ENCODE measurements at places on chromosomes 12 and 14.

GRCh38 chr14:91364524-91365270 is 52.9 kb downstream of the CCDC88C start:
- no peak for DNase-seq

- no peak for DNase-seq
These were observed 220.3 kb downstream of the NELL2 start for GRCh38 chr12:44655846-44656245.

DNA sequence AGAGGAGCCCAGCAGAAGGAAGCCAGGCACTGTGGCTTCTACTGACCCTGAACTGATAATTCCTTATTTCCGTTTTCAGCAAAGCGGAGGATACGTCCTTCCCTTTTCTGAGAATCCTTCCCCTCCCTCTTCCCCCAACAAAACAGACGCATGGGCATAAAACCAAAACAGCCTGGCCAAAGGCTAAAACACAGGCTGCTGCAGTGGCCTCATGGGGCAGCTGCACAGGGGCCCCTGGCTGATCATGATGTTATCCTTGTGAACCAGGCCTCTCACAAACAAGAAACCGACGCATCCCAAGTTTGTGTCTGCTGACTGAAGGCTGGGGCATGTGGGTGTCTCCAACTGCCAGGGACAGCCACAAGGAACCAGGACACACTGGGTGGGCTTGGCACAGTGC is 23.4 kb upstream of the STON2 start:
- DNase-seq: no peak

DNA sequence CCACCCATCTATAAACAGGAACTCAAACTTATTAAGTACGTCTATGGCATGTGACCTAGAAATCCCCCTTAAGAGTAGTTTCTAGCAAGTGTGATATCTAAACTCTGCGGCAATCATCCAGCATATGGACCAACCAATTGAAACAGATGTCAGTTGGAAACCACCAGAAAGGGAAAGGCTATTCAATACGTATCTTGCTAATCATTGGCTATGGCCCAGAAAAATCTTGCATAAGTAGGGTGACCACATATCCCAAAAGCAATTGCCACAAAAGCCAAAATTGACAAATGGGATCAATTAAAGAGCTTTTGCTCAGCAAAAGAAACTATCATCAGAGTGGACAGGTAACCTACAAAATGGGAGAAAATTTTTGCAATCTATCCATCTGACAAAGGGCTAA is 24.2 kb downstream of the SYNJ2BP start:
- no peak for DNase-seq

GRCh38 chr14:64115401-64115800 is 178.8 kb downstream of the ESR2 start:
- DNase-seq: no peak

- DNase-seq: no peak
These were observed 16.2 kb downstream of the SPIC start for GRCh38 chr12:101491329-101491728.

DNA sequence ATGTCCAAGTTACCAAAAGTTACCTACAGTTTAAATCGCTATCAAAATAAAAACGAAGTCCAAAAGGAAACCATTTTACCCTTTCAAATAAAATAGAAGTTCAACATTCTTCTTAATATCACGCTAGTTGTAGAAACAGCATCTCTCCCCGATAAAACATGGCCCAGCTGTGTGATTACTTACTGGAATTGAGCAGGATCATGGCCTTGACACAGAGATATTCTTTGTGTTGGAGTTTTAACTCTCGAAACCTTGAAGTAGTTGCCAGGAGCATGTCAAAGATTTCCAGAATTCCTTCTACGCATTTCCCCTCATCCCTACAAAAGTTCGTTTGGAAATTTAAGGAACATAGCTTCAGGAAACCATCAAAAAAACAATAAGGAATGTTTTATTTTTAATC is 44.8 kb downstream of the ESR2 start:
- no peak for DNase-seq

DNA sequence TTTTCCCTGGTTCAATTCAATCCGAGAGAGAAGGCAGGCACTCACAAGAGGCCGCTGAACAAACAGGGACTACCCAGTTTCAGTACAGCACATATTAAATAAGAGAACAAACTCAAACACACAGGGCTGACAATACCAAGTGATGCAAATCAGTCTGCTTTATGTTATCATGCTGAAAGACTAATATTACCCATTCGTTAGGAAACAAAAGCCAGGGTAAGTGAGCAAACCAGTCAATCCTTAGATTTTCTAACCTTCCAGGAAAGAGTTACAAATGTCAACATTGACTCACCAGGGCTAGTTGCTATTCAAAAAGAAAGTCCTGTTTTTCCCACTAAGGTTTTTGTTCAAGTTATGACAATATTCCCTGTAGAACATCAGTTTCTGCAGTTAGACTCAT is 246.2 kb downstream of the C12orf42 start:
- DNase-seq: no peak

DNA sequence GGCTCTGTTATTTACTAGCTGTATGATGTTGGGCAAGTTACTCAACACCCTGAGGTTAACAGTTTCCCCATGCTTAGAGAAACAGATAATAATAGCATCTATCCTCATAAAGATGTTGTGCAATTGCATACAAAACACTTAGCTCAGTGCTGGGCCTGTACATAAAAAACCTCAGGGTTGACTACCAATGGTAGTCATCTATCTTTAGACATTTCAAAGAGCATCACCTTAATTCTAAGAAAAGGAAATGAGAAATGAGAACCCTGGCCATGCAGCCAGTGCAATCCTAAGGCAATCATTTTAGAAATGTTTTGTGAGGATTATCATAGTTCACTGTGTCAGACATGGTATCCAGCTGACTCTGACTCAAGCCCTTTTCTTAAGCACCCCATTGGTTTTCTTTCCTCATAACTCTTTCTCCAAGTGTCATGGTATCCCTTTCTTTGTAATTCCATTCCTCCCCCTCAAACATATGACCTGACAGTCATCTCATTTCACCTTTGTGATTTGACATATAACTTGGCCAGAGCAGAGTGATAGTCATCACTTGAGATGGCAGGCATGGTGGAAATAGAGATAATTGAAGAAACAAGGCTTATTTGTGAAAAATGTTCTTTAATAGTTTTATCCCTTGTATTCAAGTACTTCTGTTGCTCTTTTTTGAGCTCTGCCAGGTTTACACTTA is 29.5 kb upstream of the OSBPL8 start:
- no peak for DNase-seq

DNA sequence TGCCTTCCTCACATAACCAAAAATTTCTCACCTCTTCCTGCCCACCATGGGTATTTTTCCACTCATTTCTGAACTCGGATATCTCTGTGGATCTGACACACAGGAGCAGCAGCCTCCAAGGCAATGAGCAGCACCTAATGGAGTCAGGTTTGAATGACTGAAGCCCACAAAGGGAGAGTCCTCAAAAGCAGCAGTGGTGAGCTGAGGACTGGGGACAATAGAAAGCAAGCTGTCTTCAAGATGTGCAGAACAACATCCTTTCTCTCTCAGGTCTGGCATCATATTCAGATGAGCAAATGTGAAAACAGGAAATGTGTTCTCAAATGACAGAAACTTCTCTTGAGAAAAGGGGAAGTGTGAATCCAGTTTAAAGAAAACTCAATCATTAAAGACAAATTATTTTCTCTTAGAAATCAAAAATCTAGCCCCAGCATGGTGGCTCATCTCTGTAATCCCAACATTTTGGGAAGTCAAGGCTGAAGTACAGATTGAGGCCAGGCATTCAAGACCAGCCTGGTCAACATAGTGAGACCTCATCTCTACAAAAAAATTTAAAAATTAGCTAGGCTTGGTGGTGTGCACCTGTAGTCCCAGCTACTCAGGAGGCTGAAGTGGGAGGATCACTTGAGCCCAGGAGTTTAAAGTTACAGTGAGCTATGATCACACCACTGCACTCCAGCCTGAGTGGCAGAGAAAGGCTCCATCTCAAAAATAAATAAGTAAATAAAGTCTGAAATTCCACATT is 54.2 kb downstream of the C12orf42 start:
- DNase-seq: no peak

GRCh38 chr12:95996034-95996658 is at the start of gene HAL:
HAL (minus strand) TSS chr12:95996344; CDS start chr12:95995910, 434 bp downstream.
- DNase-seq: no peak

GRCh38 chr14:77542421-77543239 is 44.0 kb upstream of the ISM2 start:
- DNase-seq: no peak

- DNase-seq: no peak
These were observed 77.2 kb downstream of the NAV3 start for GRCh38 chr12:77907936-77908335.

DNA sequence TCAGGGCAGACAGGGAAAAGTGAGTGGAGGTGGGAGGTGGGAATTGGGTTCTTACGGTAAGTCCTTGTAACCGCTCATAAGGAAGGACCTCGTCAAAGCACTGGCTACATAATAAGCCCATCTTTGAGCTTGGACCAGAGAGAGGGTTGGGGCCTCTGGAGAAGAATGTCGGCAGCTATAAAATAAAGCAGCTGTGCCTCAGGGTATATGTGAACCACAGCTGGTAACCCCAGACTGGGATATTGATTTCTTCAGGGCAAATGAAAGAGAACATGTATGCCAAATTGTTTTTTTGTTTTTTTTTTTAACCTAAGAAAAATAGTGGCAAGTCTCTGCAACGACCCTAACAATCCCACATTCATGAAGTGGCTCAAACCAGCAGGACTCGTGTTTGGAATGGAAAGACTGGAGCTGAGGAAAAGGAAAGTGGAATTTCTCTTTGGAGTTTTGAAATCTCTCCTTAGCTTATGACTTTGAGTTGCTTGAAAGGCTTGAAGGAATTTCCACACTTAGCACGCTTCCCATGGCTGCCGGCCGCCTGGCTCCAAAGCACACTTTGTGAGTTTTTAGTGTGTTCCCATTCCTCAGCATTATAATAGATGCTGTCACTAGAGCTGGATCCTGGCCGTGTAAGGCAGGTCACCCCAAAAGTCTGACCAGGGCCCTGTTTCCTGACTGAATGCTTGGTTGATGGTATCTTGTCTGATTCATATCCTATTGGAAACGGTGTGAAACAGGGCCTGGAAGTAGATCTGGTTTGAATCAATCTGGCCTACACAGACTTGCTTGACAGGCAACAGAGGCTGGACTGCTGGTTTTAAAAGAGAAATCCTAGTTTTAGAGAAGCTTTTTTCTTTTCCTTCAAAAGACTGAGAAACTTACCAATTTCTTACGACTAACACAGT is 244.7 kb downstream of the MSRB3 start:
- no peak for DNase-seq

DNA sequence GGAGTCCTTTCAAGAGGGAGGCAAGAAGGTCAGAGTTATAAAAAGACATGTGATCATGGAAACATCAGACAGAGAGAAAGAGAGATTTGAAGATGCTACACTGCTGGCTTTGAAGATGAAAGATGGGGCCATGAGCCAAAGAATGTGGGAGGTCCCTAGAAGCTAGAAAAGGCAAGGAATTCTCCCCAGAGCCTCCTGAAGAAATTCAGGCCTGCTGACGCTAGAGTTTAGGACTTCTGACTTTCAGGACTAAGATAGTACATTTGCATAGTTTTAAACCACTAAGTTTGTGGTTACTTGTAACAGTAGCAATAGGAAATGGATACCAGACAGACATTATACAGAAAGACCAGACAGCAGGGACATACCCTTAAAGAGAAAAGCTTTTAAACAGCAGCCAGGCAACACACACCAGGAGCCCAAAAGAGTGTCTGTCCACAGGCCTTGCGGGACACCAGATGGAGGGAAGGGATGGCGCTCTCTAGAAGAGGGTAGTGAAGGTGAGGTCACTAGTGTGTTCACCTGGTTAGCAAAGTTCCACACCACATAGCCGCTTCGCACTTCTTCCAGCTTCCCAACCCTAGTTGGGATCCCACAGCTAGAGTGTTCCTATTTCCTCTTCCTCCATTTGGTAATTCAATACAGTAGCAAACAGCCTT is 29.7 kb upstream of the CEBPE start:
- no peak for DNase-seq

DNA sequence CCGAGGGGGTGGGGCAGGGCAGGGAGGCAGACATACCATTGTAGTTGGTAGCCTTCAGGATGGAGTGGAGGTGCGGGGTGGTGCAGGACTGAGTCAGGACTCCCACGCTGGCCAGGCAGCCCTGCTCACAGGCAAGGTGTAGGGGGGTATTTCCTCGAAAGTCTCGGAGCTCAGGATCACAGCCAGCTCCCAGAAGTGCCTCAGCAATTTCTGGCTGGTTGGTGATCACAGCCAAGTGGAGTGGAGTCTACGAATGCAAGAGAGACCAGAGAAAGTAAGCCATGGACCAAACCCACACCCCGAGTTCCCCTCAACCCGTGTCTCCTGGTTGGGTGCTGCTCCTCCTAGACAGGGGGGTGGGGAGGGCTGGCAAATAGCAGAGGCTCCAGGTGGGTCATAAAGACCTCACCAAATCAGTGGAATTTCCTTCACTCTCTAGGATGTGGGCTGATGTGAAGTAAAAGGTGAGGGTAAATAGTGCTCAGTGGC is 1.4 kb downstream of the NFKBIA start:
- DNase-seq: no peak

GRCh38 chr14:26934151-26934550 is 336.3 kb upstream of the NOVA1 start:
- DNase-seq: no peak

DNA sequence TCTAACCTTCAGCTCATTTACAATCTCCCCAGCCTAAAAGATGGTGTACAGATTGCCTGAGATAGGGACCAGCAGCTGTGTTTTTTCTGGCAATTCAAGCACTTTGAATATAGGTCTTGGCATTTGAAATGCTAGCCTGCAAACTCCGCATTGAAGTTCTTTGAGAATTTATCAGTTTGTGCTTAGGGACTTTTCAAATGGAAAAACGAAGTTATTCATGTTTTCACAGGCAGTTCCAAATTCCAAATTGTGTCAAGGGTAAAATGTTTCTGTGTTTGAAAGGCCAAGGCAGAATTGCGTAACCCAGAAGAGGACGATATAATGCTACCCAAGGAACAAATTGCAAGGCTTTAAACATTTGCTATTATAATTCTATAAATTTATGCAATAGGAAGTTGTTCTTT is 168.9 kb upstream of the RASSF8 start:
- DNase-seq: no peak

- no peak for DNase-seq
These were observed 151.0 kb upstream of the GZMB start for GRCh38 chr14:24784981-24785380.

GRCh38 chr14:77142005-77142800 is 612 bp upstream of the ZDHHC22 start:
- no peak for DNase-seq

GRCh38 chr12:52670506-52670905 is 9.7 kb downstream of the KRT1 start:
- DNase-seq: no peak

- DNase-seq: no peak
These were observed 6.4 kb upstream of the RAB21 start for GRCh38 chr12:71748081-71748850.

GRCh38 chr12:30926243-30927221 is at the start of gene TSPAN11:
TSPAN11 (plus strand) TSS chr12:30926748; CDS start chr12:30953992, 27,244 bp downstream.
- peak; percentile 83 for DNase-seq
